ENCODE measurements at places on chromosomes 7 and 10.

DNA sequence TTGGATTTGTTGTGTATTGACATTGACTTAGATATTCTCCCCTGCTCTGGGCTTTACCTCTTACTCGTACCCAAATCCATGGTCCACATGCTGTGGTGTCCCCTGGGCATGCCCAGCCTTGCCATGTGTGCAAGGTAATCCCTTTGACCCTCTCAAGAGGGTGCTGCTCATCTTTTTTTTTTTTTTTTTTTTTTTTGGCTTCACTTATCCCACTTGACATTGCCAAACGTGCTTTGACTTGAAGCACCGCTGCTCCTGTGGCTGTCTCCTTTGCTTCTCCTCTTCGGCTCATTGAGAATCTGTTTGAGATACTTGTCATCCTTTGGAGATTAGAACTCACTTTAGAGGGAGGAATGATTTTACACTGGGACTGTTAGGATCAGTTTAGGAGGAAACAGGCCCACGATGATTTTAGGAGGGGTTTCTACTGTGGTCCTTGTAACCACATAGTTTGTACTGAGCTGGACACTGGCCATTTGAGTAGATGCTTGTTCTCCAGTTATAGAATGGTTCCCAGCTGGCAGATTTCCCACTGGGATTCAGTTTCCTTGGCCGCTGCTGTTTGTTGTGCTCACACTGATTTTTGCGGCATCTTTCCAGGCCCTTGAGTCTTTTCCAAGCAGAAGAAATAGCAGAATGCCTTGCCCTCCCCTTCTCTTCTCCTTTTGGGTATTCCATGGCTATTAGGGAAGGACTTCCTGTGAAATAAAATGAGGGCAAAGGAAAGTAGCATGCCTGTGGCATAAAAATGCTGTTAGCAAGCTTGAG is 184.8 kb downstream of the AUTS2 start:
- peak; percentile 18 for DNase-seq

GRCh38 chr7:138902161-138902560 is 79.0 kb downstream of the KIAA1549 start:
- DNase-seq = no peak

- no peak for DNase-seq
These were observed 747.3 kb downstream of the LRMDA start for GRCh38 chr10:76178532-76179292.

GRCh38 chr10:42753507-42754154 is 29.0 kb upstream of the BMS1 start:
- DNase-seq = no peak

GRCh38 chr10:117748058-117748457 is 205.5 kb downstream of the EMX2 start:
- DNase-seq = no peak

DNA sequence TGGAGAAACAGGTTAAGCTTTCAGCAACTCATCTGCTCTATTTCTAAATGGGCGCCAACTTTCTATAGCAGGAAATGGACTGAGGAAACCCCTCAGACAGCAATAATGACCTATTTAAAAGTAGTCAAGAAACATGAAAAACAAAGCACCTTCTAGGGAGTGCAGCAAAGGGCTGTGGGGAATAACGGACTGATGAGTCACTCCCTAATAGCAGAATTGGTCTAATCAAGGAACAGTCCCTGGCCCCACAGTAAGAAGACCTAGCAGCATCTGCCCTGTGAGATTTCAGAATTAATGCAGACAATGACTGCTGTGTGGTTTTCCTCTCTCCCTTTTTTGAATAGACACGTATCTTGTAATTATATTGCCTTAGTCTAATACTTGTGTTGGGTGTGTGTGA is 602.9 kb downstream of the IPMK start:
- peak; percentile 39 for DNase-seq

DNA sequence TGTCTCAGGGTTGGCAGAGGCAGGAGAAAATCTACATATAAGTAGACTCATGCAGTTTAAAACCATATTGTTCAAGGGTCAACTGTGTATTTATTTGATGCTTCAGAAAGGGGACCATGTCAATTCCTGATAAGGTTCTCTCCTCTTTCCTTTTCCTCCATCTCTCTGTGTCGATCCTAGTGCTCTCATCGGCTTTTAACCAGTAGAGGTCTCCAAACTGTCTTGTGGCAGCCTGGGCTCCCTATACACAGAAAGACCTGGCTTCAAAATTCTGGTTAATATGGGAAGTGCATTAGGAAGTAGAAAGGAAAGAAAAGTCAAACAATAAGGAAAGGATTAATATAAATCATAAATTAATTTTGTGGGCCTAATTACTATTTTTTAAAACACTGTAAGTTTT is 304.4 kb upstream of the C7orf33 start:
- peak; percentile 15 for DNase-seq

- peak; percentile 97 for DNase-seq
These were observed 123.6 kb downstream of the TCF7L2 start for GRCh38 chr10:113073549-113074189.

DNA sequence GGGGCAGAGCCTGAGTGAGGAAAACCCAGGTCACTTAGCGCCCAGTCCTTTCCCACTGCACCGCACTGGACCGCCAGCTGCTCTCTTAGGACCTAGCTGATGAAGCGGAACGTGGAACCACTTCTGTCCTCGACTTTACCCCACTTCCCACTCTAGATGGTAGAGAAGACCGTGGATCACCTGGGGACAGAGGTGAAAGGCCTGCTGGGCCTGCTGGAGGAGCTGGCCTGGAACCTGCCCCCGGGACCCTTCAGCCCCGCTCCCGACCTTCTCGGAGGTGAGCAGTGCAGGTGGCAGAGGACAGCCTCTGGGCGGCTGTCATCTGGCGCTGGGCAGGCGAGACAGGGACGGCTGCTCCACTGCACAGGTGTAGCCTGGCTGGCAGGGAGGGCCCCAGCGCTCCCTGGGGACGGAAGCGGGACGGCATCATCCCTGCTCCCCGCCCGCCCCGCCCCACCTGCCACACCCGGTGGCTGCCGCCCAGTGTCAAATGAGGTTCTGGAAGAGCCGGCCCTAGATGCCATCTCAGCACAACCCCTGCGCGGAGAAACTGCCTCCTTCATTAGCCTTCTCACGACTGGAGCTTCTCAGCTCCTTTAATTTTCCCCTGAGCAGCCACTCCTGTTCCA is 11.7 kb downstream of the PLAC9 start:
- DNase-seq = no peak

- DNase-seq = no peak
These were observed 6.4 kb upstream of the MKRN1 start for GRCh38 chr7:140485500-140486265.

GRCh38 chr7:4659551-4660286 is 22.4 kb upstream of the FOXK1 start:
- DNase-seq = no peak

Measured in choroid plexus epithelial cell (primary cell).